ENCODE measurements at places on chromosomes 2 and 18.

DNA sequence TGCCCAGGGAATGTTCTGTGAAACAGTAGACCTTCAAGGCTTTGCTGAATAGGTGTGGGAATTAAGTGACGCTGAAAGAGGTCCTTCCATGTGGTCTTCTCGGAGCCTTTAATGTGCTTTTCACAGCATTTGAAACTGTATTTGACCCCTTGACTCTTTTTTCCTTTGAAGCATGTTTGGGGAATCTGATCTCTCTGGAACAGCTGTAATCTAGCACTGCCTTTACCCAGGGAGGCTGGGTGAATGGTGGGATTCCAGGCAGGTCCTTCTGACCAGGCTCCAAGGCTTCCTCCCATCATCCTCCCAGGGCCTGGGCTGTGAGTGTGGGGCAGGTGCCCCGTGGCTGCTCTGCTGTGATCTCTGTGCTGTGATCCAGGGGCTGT lies 4.2 kb downstream of the ZAP70 start:
- H3K36me3 ChIP-seq = no peaks in the 10 kb centered on the region
- peaks cover 17% of the 10 kb centered on the region for H3K4me1 ChIP-seq
- DNase-seq = no peak
- H3K4me3 ChIP-seq = no peak overlapping the region

DNA sequence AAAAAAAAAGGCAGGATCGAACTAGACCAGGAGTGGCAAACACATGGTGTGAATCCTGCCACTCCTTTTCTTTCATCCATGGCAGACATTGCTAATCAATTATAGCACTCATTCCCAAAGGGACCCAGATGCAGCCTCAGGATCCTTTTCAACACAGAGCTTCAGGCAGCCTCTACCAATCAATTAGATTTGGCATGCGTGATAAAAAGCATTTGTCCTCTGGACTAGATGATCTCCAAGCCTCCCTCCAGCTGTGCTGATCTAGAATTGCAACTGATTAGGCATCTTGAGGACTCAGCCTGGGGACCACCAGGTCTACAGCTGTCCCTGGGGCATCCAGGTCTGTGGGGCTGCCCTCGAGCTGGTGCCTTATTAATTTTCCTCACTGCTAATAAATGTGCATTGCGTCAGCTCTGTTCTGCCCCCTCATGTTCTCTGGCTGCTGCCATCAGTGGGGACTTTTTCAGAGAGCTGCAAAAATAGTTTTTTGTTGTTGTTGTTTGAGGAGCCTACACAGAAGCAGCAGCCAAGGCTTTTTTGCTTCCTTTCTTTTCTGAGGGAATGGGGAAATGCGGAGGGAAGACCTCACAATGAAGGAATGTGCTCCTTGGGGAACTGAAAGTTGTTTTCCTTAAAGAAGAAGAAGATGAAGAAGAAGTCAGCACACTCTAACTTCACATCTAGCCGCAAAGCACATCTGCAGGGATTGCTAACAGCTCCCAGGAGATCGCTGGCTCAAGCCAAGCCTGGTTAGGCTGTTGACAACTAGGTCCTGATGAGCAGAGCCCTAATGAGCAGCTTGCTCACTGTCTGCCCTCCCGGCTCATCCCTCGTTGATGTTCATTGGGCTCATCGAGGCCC lies 8.8 kb upstream of the ATOH8 start:
- H3K4me1 ChIP-seq = peaks cover 7% of the 10 kb centered on the region
- H3K36me3 ChIP-seq = no peaks in the 10 kb centered on the region
- H3K4me3 ChIP-seq = no peak overlapping the region
- H3K27ac ChIP-seq = no peak overlapping the region
- DNase-seq = no peak
- no peaks in the 10 kb centered on the region for H3K27me3 ChIP-seq

DNA sequence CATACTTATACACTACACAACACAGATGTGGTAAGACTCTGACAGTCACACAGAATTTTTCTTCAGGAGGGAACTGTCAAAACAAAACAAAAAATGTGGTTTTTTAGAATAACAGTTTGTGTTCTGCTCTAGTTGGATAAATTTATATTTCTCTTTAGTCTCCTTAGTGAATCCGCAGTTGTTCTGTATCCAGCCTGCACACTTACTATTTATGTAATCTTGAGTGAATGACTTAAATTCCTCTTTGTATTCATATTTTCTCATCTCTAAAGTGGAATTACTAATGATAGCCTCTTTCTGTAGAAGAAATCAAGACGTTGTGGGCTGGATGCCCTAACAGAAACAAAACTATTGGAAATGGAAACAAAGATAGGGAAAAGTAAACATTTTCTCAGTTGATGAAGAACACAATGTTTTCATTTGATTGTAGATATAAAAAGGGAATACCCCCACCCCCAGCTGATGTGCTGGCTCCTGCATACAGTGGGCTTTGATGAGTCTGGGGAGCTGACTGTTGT lies 375.2 kb downstream of the TRIB2 start:
- no peak overlapping the region for H3K27ac ChIP-seq
- no peaks in the 10 kb centered on the region for H3K27me3 ChIP-seq
- no peaks in the 10 kb centered on the region for H3K36me3 ChIP-seq
- no peak for DNase-seq
- H3K4me3 ChIP-seq = no peak overlapping the region

GRCh38 chr18:70366174-70366573 lies 77.3 kb downstream of the SOCS6 start:
- H3K4me3 ChIP-seq = no peak overlapping the region
- H3K27ac ChIP-seq = peak overlapping the region; percentile 93
- H3K27me3 ChIP-seq = no peaks in the 10 kb centered on the region
- DNase-seq = peak; percentile 83
- H3K36me3 ChIP-seq = no peaks in the 10 kb centered on the region

GRCh38 chr2:190547886-190548285 lies 13.4 kb upstream of the NEMP2 start:
- no peak overlapping the region for H3K27ac ChIP-seq
- H3K27me3 ChIP-seq = no peaks in the 10 kb centered on the region
- DNase-seq = no peak
- H3K4me1 ChIP-seq = no peaks in the 10 kb centered on the region
- no peak overlapping the region for H3K4me3 ChIP-seq
- H3K36me3 ChIP-seq = no peaks in the 10 kb centered on the region

- no peaks in the 10 kb centered on the region for H3K36me3 ChIP-seq
- H3K27me3 ChIP-seq = no peaks in the 10 kb centered on the region
- H3K4me1 ChIP-seq = peaks cover 13% of the 10 kb centered on the region
- no peak overlapping the region for H3K4me3 ChIP-seq
- DNase-seq = peak; percentile 64
Observed at GRCh38 chr18:9722691-9723090, 14.6 kb downstream of the RAB31 start.

- no peaks in the 10 kb centered on the region for H3K36me3 ChIP-seq
- no peaks in the 10 kb centered on the region for H3K27me3 ChIP-seq
- H3K4me1 ChIP-seq = no peaks in the 10 kb centered on the region
- DNase-seq = no peak
Observed at GRCh38 chr2:48943436-48943835, 187.9 kb upstream of the LHCGR start.

- H3K27me3 ChIP-seq = no peaks in the 10 kb centered on the region
- H3K4me3 ChIP-seq = no peak overlapping the region
- no peaks in the 10 kb centered on the region for H3K4me1 ChIP-seq
- H3K27ac ChIP-seq = no peak overlapping the region
Observed at GRCh38 chr2:31534636-31535035, 46.1 kb downstream of the SRD5A2 start.

DNA sequence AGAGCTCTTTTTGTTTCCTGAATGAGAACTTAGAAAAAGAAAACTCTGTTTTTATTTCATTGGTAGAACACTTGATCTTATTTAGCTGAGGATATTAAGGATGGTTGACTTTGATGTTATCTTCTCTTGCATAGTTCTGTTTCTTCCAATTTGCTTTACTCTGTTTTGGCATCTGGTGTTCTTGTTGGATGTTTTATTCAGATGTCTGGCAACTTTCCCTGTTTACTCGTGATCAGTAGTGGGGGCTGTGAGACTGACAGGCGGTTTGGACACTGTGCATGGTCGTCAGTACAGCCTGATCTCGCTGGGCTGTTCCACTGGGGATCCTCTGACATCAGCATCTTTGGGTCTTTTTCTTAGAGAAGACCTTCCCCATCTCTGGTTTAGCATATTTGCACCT lies 100.1 kb downstream of the TSN start:
- no peak overlapping the region for H3K4me3 ChIP-seq
- no peak overlapping the region for H3K27ac ChIP-seq
- no peak for DNase-seq
- no peaks in the 10 kb centered on the region for H3K4me1 ChIP-seq
- no peaks in the 10 kb centered on the region for H3K27me3 ChIP-seq

GRCh38 chr2:120711694-120712093 lies 24.0 kb upstream of the GLI2 start:
- H3K4me1 ChIP-seq = peaks cover 56% of the 10 kb centered on the region
- H3K27me3 ChIP-seq = peaks cover 16% of the 10 kb centered on the region
- no peak for DNase-seq
- H3K36me3 ChIP-seq = no peaks in the 10 kb centered on the region
- H3K27ac ChIP-seq = no peak overlapping the region
- H3K4me3 ChIP-seq = no peak overlapping the region

DNA sequence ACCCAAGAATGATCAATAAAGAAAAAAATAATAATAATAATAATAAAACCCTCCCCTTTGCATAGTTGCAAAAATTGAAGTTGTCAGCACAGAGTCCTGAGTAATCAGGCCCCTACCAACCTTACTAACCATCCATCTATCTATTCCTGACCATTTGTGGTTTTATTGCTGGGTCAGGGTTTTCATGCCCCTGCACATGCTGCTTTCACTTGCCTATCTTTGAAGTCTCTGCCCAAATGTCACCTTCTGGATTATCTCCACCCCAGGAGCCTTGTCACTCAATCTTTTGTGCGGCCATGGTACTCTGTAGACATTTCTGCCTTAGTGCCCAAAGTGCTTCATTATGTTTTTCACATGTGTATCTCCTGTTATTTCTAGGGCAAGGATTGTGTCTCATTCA lies 35.1 kb downstream of the SLC30A6 start:
- H3K4me1 ChIP-seq = no peaks in the 10 kb centered on the region
- no peak overlapping the region for H3K27ac ChIP-seq
- peaks cover 11% of the 10 kb centered on the region for H3K36me3 ChIP-seq
- H3K4me3 ChIP-seq = no peak overlapping the region
- no peak for DNase-seq
- no peaks in the 10 kb centered on the region for H3K27me3 ChIP-seq

GRCh38 chr18:57627488-57627887 lies 5.9 kb upstream of the NARS1 start:
- H3K36me3 ChIP-seq = no peaks in the 10 kb centered on the region
- DNase-seq = no peak
- peaks cover 8% of the 10 kb centered on the region for H3K4me1 ChIP-seq
- H3K27me3 ChIP-seq = no peaks in the 10 kb centered on the region

DNA sequence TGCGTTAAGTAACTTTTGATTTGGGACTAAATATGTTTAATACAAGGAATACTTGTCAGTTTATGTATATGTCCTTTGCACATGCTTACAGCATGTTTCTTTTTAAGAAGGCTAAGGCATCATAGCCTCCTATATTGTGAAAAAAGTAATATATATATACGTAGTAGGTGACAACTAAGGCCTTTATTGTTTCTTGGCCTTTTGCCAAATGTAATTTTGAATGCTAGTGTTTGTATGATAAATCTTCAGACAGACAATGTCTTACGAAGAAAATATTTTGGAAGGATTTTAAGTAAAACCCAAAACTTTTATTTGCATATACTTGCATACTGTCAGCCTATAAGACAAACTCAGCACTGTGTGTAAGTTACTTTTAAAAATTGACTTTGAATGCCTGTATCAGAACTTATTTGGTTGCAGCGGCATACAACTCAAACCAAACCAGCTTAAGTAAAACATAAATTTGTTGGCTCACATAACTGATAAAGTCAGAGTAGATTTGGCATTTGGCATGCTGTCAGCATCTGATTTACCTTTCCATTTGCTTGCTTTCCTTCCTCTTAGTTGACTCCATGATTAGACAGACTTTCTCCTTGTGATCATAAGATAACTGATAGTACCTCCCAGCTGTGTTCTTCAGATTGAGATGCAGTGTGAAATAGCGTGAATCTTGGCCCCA lies 24.4 kb downstream of the UBE2E3 start:
- no peak for DNase-seq
- H3K27me3 ChIP-seq = no peaks in the 10 kb centered on the region
- H3K4me1 ChIP-seq = peaks cover 29% of the 10 kb centered on the region

- DNase-seq = no peak
- H3K4me1 ChIP-seq = 0 out of 2 replicates have a peak, but pooled peaks cover 12% of the 10 kb centered on the region
- H3K27ac ChIP-seq = no peak overlapping the region
- H3K27me3 ChIP-seq = no peaks in the 10 kb centered on the region
Observed at GRCh38 chr2:51071191-51071590, 39.3 kb upstream of the NRXN1 start.

DNA sequence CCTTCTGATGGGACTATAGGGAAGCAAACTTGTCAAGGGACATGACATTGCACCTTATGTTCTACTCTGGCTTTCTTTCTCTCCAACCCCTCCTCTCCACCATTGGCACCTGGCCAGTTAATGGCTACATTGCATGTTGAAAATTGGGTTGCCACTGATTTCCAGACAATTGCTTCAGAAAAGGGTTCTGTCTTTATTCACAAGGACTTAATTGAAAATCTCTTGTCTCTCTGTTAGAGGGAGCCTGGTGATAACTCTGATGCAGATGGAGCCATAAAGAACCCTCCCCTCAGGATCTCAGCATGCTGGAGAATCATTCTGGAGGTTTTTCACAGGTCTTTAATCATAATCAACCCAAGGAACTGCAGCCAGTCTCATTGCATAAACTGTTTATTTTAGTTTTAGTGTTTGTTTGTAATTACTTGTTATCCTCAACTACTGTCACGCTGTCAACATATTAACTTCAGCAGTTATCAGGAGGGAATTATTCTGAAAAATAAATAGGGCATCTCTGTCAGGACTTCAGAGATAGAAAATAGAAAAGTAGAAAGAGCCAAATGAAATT lies 316.8 kb downstream of the RIT2 start:
- no peak for DNase-seq
- H3K27me3 ChIP-seq = no peaks in the 10 kb centered on the region
- no peaks in the 10 kb centered on the region for H3K36me3 ChIP-seq

DNA sequence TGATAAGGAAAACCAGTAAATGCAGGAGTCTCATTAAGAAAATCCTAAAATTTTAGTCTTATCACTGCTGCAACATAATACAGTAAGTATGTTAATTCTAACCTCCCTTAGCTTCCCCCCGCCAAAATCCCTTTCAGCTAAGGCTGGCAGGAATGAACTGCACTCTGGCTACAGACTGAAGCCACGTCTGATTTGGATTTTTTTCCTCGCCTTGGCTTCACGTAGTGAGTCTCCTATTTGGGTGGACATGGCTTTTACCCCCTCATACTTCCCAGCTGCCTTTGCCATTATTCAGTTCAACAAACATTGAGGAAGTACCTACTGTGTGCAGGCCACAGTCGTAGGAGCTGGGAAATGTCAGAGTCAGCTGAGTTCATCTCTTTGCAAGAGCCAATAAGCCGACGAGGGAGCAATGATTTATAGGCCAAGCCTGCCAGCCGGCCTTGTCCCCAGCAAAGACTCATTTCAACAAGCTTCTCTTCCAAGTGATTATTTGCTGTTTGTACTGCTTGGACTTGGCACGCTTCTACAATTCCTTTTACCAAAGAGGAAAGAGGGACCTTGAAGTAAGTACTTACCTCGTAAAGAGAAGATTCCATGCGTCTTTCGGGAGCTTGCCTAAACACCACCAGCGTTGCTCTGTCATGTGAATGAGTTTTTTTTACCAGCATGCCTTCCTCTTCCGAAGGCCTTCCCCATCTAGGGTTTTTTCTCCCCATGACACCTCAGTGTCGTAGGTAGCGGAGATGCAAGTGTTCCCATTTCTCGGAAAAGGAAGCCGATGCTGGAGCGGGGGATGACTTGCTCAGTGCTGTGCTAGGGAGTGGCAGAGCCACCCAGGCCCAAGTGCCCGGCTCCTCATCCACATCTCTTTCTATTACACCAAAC lies 138.6 kb downstream of the KLHL29 start:
- DNase-seq = no peak
- H3K4me1 ChIP-seq = no peaks in the 10 kb centered on the region
- no peak overlapping the region for H3K4me3 ChIP-seq
- H3K27me3 ChIP-seq = no peaks in the 10 kb centered on the region
- H3K27ac ChIP-seq = no peak overlapping the region
- no peaks in the 10 kb centered on the region for H3K36me3 ChIP-seq
